ENCODE measurements at places on chromosomes 2 and 18.

DNA sequence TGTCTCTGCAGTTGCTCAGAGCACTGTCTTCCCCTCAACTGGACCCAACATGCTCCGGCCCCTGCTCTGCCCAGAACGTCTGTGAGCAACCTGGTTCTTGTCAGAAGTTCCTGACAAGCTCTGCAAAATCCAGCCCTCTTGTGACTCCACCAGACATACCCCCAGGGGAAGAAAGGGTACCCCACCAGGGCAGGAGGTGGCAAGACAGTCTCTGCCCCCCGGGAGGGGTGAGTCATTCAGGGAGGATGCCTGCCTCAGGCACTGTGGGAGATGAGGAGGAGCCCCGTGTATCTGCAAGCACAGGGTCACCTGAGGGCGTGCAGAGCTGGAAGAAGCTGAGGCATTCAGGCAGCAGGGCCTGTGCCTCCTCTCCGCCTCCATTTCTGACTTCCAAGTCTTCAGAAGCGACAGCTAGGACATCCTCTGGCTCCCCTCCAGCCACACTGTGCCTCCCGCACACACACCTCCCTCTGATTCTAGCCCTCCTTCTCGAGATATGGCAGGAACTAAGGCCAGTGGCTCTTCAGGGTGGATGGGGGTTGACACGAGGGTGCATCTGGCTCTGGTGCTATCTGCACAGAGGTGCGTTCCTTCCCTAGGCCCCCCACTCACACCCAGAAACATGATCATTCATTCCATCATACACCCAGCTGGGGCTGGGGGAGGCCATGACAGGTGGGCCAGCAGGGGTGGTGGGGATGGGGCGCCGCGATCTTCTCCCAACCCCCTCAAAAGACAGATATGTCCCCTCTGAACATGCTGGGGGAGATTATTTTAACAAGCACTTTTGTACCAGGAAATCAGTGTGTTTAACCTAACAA is 222.2 kb downstream of the CYP26B1 start:
- DNase-seq: no peak

DNA sequence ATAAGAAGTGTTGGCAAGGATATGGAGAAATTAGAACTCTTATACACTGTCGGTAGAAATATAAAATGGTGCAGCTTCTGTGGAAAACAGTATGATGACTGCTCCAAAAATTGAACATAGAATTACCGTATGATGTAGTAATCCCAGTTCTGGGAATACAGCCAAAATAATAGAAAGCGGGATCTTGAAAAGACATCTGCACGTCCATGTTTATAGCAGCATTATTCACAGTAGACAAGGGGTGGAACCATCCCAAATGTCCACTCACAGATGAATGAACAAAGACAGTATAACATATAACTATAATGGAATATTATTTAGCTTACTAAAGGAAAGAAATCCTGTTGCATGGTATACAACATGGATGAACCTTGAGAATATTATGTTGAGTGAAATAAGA is 257.7 kb downstream of the TDRD15 start:
- no peak for DNase-seq

GRCh38 chr2:187424146-187424545 is 23.9 kb downstream of the CALCRL start:
- no peak for DNase-seq

GRCh38 chr18:62914871-62915392 is 199.6 kb downstream of the PHLPP1 start:
- no peak for DNase-seq

DNA sequence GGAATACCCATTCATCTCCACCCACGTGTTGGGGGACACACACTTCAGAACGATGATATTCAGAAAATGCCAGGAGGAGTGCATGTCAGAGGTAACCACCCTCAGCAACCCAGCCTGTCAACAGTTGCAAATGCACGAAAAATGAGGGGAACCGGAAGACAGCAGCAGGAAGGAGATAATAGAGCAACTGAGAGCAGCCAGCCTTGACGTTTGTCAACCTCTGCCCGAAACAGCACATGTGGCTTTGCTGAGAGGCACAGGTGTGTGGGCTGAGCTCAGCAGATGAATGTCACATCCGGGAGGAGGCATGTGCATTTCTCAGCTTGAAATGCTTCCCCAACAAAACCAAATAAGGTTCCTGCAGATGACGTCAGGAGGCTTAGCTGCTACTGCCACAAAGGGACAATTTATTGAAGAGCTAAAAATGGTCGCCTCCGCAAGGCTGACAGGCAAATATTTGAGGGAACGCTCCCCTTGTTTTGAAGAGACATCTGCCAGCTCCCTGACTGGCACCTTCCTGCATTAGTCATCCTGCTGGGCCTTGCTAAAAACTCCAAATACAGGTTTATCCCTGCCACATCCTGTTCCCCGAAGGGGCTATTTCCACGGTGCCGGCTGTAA is 419.0 kb downstream of the NBAS start:
- DNase-seq: peak; percentile 66

GRCh38 chr18:37691162-37691561 is 125.6 kb upstream of the CELF4 start:
- DNase-seq: no peak
